Activated naive CD8-positive, alpha-beta T cell treated with anti-CD3 and anti-CD28 coated beads for 36 hours (primary cell): ENCODE measurements at places on chromosomes 4 and X.

GRCh38 chr4:126028876-126029275, 714.1 kb downstream of the FAT4 start:
- DNase-seq, result no peak

- DNase-seq, result peak; percentile 16
Measured at GRCh38 chr4:10554694-10555093, 97.5 kb upstream of the ZNF518B start.

- no peak for DNase-seq
Measured at GRCh38 chrX:57929373-57929772, 19.1 kb upstream of the ZXDA start.

- no peak for DNase-seq
Measured at GRCh38 chrX:149453030-149453429, 52.1 kb downstream of the IDS start.

DNA sequence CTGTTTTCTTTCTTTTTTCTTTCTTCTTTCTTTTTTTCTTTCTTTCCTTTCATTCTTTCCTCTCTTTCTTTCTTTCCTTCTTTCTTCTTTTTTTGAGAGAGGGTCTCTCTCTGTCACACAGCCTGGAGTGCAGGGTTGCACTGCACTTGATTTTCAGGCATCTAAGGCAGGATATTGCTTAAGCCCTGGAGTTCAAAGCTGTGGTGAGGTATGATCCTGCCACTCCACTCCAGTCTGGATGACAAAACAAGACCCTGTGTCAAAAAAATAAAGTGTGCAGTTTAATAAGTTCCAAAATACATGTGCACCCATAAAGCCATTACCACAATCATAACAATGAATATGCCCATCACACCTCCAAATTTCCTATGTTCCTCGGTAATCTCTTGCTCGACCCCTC, 10.6 kb upstream of the ZNF718 start:
- DNase-seq, result no peak

DNA sequence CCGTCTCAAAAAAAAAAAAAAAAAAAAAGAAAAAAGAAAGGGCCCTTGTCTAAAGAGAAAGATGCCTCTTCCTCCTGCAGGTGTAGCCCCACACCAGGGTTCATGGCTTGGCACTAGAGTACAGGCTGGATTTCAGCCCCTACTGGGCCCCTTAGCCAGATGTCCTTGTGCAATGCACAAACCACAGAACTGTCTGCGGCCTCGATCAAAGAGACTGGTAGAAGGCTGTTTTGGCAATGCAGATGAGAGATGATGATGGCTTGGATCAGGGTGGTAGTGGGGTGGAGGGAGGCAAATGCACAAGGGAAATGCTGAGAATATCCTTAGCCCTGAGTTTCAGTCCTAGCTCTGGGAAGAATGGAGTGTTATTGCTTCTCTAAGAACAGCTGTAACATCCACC, 26.5 kb upstream of the TSR2 start:
- no peak for DNase-seq

- no peak for DNase-seq
Measured at GRCh38 chrX:136210806-136211205, 40.4 kb downstream of the MAP7D3 start.

DNA sequence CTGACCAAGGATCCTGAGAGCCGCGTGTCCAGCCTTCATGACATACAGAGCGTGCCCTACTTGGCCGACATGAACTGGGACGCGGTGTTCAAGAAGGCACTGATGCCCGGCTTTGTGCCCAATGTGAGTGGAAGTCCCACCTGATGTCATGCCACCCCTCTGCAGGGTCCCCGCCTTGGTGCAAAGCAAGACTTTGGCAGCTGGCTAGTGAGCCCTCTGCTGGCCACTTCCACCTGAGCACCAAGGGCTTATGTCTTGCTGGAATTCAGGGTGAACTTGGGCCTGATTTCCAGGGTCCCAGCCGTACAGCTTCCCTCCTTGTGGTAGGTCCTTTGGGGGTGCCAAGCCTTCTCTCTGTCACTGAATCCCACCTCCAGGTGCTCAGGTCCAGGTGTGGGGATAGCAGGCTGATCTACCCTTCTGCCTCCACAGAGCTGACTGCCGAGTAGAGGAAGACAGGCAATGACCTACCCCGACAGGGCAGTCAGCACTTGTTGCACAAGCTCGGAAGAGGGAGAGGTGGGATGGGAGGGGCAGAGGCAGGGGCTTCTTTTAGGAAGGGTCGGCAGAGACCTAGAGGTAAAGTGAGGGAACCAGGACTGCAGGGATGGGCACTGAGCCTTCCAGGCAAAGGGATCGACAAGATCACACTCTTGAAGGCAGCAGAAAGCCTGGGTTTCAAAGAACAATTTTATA, 248.1 kb downstream of the EVC2 start:
- DNase-seq, result no peak
